ENCODE measurements at places on chromosomes 4 and X. TPM values are rescaled to one million over a fixed set of nuclear protein-coding genes. Genes with fewer than 3 reads are reported as not detected.

- H3K27me3 ChIP-seq: peaks cover 16% of the 10 kb centered on the region
- H3K36me3 ChIP-seq: no peaks in the 10 kb centered on the region
- H3K4me3 ChIP-seq: no peak overlapping the region
- DNase-seq: no peak
- H3K4me1 ChIP-seq: no peaks in the 10 kb centered on the region
Measured at GRCh38 chr4:141926406-141926805, 290.0 kb downstream of the IL15 start.

DNA sequence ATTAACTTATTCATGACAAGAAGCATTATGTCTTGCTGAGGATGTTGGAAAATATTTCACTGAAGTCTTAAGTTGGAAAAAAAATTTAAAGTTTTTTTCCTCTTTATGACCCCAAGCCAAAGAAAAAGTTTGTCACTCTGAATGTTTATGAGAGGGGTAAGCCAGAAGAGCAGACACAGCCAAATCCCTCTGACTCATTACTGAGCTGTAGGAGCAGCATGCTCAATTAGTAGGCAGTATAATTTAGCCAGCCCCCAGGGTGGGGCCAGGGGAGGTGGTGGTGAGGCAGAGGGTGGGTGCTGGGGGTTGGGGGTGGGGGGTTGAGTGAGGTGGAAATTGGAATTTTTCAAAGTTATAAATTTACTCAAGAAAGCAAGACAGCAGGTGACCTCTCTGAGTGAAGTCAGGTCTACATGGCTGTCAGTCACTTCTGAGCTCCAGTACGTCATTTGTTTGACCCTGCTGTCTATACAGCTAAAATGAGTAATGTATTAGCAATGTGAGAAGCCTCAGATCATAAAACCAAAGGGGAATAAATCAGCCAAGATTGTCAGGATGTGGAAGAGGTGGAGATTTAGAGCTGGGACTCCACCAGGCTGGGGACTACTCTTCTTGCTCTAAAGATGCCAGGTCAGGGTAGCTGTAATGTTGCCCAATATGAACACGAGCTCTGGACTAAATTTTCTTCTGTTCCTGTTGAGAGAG is 98.8 kb upstream of the NDP start:
- H3K36me3 ChIP-seq: peaks cover under 1% of the 10 kb centered on the region
- H3K27me3 ChIP-seq: no peaks in the 10 kb centered on the region
- no peaks in the 10 kb centered on the region for H3K4me1 ChIP-seq
- H3K4me3 ChIP-seq: no peak overlapping the region
- no peak for DNase-seq

DNA sequence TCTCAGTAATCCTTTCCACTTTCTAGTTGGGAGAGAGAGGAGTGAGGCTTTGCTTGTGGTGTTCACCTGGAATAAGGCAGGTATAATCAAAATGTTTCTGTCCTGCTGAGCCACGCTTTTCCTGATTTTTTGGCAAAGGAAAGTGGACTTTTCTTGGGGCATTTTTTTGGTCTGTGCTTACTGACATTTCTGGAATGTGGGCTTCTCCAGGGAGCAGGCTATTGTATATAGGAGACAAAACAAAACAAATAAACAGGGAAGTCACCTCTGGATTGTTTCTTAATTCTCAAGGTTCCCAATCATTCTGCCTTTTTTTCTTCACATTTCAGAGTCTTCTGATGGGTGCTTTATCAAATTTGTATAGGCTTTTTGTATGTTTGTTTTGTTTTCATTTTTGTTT is 25.7 kb upstream of the RP2 start:
- peaks cover 3% of the 10 kb centered on the region for H3K36me3 ChIP-seq
- peaks cover 13% of the 10 kb centered on the region for H3K27me3 ChIP-seq
- H3K27ac ChIP-seq: no peak overlapping the region
- no peaks in the 10 kb centered on the region for H3K4me1 ChIP-seq
- DNase-seq: no peak

Gene ENAM
- not detected for total RNA-seq

Gene TMEM271
- total RNA-seq: not detected

Gene NUDT10
- not detected for total RNA-seq
